ENCODE measurements at places on chromosomes 5 and 9.

- DNase-seq, result peak; percentile 39
Measured at GRCh38 chr5:1748271-1748670, 51.4 kb downstream of the MRPL36 start.

GRCh38 chr9:89978185-89978584 is 373.4 kb downstream of the GADD45G start:
- no peak for DNase-seq

DNA sequence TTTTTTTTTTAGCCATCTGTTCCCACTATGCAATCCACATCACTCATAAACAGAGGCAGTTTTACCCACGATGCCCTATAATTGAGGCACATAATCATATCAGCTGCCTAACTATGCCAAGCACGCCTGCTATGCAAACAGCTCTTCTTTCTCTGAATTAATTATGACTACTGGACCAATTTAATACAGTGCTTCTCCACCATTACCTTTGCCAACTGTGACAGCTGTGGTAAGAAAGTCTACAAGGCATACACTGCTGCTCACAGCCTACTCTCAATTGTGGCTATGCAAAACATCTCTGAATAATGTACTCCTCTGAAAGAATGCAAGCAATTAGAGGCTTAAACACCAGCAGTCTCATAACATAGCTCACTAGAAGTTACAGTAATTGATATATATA is 97.1 kb downstream of the DTWD2 start:
- no peak for DNase-seq

GRCh38 chr5:37900692-37901091 is 60.9 kb upstream of the GDNF start:
- no peak for DNase-seq

DNA sequence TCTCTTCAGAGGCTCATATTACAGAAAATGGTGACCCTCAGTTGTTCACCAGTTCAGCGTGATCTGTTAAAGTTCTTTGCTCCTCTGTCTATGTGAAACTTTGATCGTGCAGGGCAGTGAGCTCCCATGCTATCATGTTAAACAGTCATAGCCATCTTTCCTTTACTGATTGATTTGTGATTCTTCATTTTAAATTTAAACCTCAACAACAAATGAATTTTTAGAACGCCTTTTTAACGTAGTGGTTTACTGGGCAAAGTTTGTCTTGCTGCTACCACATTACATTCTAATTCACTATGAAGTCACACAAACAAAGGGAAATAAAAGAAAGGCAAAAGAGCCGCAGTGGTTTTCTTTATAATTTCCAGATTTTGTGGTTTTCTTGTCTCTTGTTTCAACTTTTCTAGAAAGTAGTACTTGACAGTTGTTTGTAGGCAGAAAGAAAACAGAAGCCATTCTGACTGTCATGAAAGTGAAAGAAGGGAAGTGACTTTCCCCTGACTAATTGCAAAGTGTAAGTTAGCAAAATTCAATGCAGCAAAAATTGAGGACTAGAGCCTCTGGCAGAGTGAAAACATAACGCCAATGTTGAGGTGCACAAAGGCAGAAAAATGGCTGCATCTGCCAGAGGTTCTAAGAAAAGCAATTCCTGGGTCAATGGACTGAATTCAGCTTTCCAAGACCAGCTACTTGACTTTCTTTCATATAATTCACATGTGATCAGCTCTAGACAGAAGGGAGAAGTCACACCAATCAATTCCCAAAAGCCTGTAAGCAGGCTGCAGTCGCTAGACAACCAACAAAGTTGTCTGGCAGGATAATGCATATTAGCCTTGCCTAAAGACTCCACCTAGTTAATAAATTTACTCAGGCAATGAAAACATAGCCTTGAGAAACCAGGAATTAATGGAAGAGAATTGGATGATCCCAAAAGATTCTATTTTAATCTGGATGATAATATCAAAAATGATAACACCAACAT is 7.1 kb upstream of the IFNA6 start:
- no peak for DNase-seq

- DNase-seq, result no peak
Measured at GRCh38 chr9:33867747-33868439, 50.9 kb downstream of the UBE2R2 start.

DNA sequence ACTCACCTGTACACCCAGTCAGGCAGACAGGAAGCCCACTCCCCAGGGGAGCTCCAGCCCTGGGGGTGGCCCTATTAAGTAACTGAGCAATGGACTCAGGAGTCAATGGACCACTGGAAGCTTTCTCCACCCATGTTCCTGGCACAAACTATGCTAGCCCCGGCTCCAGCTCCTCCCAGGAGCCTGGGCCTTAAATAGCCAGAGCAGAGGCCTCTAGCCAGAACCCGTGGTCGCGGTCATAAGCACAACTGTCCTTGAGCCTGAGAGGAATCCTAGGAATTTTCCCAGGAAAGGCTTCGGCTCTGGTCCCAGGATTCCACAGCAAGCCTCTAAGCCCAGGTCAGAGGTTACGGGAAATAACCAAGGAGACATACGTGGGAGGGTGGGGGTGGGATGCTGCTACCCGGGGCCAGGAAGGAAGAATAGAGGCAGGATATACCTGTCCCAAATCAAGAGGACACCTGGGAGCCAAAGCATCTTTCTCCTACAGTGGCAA is 5.5 kb downstream of the SEPTIN8 start:
- DNase-seq, result peak; percentile 68

Measured in mesenteric fat pad (tissue), 1 donor.